Activated T-helper 1 cell treated with anti-CD3 and anti-CD28 coated beads, Interleukin-2, amount 50 U/mL, for 16 hours (primary cell): ENCODE measurements at places on chromosomes 2 and 18.

DNA sequence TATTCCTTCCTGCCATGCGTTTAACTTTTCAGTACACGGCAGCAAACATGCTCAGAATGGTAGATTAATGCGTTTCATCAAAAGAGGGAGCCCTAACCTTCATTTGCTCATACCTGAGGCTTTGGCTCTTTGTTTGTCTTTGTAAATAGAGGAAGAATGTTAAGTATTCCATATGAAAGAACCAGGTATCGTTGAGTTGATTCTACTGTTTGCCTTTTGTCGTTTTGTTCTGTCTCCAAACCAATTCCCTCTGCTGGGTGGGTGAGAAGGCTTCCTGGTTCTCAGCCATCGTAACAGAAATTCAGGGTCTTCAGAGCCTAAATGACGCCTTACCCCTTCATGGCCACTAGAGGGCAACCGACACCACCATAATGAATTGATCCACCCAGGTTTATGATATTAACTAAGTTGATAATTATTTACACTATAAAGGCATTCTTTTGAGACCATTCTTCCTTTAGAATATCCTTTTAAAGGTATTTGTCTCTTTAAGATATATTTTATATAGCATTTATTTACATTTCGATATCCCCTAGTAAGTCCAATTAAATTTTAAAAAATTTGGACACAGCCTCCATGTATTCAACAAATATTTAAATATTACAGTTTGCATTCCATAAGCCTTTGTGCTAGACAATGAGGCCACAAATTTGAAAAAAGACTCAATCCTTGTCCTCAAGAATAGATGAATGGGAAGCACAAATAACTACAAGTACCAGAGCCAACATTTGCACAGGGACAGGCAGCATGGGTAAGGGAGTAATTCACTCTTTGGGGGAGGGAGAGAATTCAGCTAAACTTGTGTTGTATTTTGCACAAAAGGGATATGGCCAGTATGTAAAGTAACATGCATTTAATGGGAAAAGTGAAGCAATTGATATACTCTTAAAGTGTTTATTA lies 48.1 kb downstream of the TIMM21 start:
- DNase-seq: peak; percentile 11

DNA sequence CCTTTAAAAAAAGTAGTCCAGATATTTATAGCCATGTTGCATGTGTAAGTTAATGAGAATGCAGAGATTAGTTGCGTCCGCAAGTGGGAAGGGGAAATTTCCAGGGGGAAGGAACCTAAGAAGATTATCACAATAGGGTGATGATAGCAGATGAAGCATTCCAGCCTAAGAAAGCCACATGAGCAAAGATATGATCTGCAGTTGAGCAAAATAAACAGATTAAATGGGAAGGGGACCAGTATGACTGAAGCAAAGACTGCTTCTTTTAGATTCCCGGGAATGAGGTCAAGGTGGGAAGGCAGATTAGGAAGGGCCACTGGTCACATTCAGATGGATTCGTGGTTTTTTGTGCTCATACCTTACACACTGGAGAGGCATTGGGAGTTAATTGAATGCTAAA lies 154.6 kb upstream of the CDH2 start:
- DNase-seq: no peak

- DNase-seq: no peak
Observed at GRCh38 chr2:10531874-10532637, 83.9 kb upstream of the ODC1 start.

- no peak for DNase-seq
Observed at GRCh38 chr2:45173513-45173912, 164.3 kb upstream of the SIX2 start.

GRCh38 chr2:61432990-61433389 lies 37.9 kb downstream of the USP34 start:
- no peak for DNase-seq

DNA sequence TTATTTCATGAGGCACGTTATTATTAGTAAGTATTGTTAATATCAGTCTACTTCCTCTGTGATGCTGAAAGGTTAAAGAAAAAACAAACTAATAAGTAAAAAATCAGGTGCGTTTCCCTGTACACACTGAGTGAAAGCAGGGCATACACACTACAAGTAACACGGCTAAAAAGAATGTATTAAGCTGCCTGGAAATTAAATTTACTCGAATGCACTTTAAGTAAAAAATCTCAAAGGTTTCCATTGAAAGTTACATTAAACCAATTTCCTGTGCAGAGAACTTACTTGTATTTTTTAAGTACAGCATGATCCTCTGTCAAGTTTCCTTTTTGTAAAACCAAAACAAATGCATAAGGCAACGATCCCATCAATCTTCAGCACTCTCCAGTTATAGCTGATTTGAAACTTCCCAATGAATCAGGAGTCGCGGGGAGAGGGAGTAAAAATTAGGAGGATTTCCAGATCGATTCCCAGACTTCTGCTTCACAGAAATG lies 633 bp downstream of the BCL2 start:
- no peak for DNase-seq

- no peak for DNase-seq
Observed at GRCh38 chr18:2222270-2223185, 348.8 kb downstream of the METTL4 start.

DNA sequence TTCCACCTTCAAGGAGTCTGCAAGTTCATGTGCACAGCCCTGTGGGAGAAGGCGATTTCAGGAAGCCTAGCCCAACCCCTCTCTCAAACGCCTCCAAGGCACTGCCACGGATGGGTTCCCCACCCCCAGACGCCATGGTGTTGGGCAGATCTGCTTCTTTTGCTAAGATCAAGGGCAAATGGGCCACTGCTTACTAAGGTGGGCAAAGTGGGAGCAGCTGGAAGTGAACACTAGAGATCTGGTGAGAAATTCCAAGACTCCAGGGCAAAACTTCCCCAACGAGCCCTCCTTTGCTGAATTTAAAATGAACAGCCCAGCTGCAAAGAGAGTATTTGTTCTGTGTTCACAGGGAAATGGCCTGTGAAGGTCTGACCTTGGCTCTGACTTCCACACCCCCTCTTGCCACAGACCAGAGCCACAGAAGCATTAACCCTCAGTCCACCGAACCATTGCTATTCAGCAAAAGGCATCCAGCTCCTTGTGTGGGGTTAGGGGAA lies 45.1 kb upstream of the ZBTB7C start:
- DNase-seq: no peak

DNA sequence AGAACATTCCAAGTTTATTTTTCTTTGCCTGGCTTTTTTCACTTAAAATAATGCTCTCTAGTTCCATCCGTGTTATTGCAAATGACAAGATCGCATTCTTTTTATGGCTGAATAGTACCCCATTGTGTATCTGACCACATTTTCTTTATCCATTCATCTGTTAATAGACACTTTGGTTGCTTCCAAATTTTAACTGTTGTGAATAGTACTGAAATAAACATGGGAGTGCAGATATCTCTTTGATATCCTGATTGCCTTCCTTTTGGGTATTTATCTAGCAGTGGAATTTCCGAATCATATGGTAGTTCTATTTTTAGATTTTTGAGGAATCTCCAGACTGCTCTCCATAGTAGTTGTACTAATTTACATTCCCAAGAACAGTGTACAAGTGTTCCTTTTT lies 230.5 kb downstream of the FIGN start:
- DNase-seq: no peak

DNA sequence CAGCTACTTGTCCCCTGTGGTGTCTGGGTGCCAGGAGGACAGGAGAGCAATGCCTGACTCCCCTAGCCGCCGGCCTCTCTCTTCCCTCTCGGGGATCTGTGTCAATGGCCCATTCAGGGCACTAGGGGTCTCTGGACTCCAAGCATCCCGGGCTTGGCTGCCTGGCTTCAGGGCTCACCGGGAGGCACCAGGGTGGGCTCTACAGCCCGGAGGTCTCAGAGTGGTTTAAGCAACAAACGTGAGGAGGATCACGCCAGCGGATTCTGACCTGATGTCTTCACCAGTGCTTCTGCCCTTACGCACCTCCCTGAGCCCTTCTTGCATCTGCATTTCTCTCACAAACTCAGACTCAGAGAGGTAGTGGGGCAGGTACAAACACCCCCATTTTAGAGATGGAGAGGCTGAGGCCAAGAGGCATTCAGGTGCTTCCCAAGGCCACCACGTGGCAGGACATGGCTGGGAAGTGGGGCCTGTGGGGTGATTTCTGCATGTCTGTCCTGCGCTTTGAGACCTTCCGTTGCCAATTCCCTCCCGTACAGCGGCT lies 243.0 kb downstream of the CELF4 start:
- no peak for DNase-seq

DNA sequence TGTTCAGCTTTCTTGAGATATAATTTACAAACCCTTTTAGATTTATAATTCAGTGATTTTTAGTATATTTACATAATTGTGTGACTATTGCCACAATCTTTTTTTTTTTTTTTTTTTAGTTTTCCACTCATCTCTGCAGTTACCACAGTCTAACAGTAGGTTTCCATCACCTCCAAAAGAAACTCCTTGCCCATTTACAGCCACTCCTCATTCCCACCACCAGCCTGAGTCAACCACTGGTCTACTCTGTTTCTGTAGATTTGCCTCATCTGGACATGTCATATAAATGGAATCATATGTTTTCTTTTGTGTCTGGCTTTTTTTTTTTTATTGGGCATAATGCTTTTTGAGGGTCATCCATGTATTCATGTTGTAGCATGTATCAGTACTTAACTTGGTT lies 16.1 kb downstream of the MTX2 start:
- no peak for DNase-seq

DNA sequence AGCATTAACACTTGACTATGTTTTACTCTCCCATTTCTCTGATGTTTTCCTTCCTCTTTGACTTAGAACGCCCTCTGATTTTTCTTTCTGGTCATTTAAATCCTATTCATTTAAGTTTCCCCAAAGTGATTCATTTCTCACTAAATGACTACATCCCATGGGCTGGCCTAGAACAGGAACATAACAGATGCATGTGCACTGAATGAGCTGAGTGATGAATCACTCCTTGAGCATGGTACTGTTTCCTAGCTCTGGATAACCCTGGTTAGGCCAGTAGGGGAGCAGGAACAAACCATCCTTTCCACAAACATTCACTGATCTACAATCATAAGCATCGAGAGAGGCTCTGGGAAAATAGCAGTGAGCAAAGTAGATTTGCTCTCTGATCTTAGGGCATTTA lies 221.9 kb upstream of the SETBP1 start:
- DNase-seq: no peak

DNA sequence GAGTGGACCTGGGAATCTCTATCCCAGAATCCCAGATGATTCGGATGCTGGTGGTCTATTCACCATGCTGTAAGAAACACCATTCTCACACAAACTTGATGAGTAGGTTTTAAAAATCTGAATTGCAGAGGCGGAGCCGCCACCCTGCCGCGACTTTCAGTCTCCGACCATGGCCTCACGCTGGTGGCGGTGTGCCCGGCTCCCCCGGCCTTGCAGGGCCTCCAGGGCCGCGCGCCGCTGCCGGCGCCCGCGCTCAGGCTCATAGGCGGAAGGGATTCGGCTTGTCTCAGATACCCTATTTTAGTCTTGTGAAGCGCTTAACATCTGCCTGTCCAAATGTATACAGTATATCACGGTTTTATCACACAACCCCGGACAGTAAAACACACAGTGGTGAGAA lies 2.6 kb upstream of the PPM1B start:
- no peak for DNase-seq

- DNase-seq: peak; percentile 39
Observed at GRCh38 chr2:230602562-230603230, 109.9 kb upstream of the CAB39 start.

GRCh38 chr18:49226243-49227000 lies 234.0 kb downstream of the DYM start:
- DNase-seq: no peak

DNA sequence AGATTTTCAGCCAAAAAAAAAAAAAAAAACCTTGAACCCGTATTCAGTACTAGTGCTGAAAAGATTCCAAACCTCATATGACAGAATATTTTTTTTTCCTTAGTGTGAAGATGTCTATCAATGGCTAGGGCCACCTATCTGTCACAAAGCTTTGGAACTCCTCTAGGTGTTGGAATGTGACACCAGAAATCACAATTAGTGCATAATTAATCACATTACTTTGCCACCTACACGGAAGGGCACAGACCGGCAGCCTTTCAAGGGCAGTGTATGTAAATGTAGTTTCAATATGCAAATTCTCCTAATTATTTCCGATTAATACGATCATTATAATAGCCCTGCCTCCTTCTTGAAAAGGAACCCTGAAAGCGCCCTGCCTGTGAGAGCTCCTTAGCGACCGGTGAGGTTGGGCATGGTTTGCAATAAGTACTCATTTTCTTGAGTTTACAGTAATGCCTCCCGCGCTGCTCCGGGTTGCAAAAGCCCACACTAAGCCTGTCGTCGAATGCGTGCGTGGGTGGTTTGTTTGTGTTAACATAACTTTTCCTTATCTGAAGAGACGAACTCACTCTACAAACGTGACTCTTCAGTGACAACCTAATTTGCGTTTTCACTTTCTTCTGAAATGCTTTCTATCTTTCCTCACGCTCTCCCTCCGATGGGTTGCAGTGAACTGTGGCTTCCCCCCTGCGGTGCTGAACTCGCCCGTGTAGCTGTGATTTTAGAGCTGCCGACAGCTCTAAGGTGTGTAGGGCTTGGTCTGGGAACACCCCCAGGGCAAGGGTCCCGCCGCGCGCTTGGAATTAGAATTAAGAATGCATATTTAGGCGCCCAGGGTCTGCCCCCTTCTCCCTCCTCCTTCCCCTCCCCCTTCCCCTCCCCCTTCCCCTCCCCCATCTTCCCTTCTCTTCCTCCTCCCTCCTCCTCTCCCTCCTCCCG lies 765 bp upstream of the ID2 start:
- peak; percentile 70 for DNase-seq

GRCh38 chr2:224882291-224883171 lies 159.7 kb downstream of the DOCK10 start:
- no peak for DNase-seq

- DNase-seq: no peak
Observed at GRCh38 chr18:6194640-6195039, 220.1 kb downstream of the L3MBTL4 start.

DNA sequence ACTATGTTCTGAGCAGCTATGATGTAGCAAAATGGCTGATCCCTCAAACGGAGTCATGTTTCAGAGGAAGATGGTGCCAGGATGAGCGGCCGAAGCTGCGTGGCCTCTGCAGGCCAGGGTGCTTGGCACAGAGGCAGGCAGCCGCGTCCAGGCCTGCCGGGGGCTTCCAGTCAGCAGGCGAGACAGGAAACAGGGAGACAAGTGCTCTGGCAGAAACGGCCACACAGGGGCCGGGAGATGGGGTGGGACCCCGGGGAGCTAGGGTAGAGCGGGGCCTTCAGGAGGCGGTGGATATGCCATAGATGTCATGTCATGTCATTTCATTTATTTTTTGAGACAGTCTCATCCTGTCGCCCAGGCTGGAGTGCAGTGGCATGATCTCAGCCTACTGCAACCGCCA lies 50.7 kb downstream of the EIPR1 start:
- no peak for DNase-seq

GRCh38 chr18:25283781-25284180 lies 68.2 kb downstream of the ZNF521 start:
- no peak for DNase-seq

GRCh38 chr2:107669335-107669734 lies 157.4 kb upstream of the RGPD4 start:
- no peak for DNase-seq
